ENCODE measurements at places on chromosomes 2 and 18.

DNA sequence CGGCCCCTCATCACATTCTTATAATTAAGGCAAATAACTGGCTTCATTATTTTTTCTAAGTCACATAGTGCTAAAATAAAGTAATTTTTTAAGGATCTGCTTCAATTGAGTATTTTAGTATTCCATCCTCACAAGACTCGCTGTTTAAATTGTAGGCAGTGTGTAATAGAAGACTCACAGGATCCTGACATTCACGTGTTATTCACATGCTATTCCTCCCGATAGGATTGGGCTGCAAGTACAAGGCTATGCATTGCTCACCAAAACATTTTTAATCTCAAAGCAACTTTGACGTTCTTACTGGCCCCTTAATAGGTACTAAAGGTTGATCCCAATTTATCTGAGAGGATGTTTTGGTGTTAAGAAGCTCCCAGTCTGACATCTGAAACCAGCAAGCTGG is 127.6 kb upstream of the L3MBTL4 start:
- DNase-seq, result no peak

DNA sequence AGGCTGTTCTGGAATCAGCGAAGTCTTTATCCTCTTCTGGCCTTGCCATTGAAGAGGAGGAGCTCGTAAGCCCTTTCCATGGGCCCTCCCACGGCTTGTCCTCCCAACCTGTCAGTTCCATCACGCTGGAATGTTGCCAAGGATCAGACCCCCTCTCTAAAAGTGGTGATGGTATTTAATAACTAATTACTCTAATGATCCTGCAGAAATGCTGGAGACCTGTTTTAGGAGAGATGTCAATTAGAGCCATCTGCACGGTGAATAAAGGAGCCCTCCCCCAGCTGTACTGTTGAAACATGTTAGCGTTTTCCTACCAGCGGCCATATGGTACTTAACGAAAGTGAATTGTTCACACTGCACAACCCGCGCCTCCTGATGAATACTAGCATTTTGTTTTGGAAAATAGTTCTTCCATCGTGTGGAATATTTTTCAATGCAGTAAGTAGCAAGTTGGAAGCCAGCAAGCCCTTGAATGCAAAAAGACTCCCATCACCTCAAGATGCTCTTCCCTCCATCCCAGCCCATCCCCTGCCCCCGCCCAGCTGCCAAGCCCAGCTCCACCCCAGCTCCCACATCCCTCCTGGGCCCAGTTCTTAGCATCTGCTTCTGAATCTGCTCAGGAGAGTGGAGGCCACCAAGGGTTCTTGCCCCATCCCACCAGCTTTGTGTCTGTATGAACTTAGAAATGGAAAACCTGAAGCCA is 145.4 kb downstream of the KLHL29 start:
- DNase-seq, result no peak

- DNase-seq, result no peak
These were observed 97.6 kb upstream of the SEC11C start for GRCh38 chr18:59041819-59042815.

GRCh38 chr2:4561196-4561595 is 857.8 kb downstream of the DCDC2C start:
- no peak for DNase-seq

DNA sequence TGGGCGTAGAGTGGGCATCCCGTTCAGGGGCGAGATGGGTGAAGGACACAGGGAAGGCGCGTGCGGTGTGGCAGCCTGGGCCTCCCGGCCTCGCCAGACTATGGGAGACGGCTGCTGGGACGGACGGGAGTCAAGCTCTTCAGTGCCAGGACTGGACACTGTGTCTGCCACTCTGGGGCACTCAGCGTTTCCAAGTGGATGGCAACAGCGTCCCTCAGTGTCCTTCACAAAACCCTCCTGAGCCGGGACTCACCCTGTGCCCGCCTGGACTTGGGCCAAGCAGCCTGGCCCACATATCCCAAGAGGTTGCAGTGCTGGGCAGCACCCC is 16.3 kb upstream of the BOK start:
- no peak for DNase-seq

DNA sequence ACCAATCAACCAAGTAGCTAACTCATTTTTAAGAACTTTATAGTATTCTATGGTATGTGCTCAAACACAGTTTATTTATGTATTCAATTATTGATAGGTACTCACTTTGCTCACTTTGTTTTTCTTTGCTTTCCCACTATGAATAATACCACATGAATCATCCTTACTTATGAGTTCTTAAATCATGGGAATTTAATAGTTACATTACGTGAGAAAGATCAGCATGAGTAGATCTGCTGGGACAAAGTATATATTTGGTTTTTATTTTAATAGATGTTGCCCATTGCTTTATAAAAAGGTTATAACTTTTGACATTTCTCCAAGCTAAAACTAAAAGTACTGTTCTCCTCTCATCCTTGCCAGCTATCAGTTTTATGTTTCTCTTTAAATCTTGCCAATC is 390.7 kb downstream of the LRATD1 start:
- no peak for DNase-seq

- DNase-seq, result no peak
These were observed 96.1 kb downstream of the MAP2 start for GRCh38 chr2:209519906-209520305.

GRCh38 chr2:100643906-100644501 is 81.2 kb downstream of the PDCL3 start:
- DNase-seq, result no peak

- no peak for DNase-seq
These were observed 28.3 kb upstream of the KLHL29 start for GRCh38 chr2:23356711-23357110.
